Amygdala (tissue), 56 donors: ENCODE measurements at places on chromosomes 2 and 18.

- DNase-seq = no peak
Observed at GRCh38 chr2:187364696-187365095, 83.4 kb downstream of the CALCRL start.

DNA sequence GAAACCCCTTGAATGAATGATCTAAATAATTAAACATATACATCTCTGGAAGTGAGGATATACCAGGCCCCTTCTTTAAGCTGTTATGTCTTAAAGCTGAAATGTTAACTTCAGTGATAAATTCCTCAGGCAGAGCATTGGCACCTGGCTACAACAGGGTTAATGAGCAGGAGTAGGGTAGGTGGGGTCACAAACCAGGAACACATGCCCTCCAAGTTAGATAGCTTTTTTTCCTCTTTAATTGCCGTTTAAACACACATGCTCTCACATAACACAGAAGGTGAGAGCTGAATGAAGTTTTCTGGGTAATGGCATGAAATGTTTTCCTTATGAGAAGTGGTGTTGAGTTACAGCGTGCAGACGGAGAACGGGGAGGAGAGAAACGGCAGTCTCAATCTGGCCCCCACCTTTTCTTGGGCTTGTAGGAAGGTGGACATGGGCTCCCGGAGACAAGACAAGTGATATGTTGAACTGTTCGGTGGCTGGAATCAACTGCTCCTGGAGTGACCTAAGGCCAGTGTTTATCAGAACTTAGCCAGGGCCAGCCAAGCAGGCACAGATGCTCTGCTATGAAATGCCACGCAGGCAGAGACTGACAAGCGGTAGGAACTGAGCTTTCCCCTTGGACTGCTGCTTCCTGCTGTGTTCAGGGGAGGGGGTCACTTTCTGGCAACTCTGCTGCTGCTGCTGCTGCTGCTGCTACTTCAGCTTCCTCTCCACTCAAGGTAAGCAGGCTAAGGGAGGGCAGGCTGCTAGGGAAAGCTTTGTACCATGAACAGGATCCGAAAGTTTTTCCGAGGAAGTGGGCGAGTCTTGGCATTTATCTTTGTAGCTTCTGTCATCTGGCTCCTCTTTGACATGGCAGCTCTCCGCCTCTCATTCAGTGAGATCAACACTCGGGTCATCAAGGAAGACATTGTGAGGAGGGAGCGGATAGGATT lies at the start of gene GALNT5:
TSS of gene GALNT5 (plus strand) at position 394 of the 941 bp plus-strand sequence. CDS start at position 772, 378 bp downstream.
- no peak for DNase-seq

GRCh38 chr2:153391131-153391530 lies 87.4 kb downstream of the RPRM start:
- DNase-seq = no peak

GRCh38 chr2:209334188-209335017 lies 89.4 kb upstream of the MAP2 start:
- no peak for DNase-seq

- DNase-seq = no peak
Observed at GRCh38 chr2:204923957-204924356, 378.7 kb downstream of the PARD3B start.

DNA sequence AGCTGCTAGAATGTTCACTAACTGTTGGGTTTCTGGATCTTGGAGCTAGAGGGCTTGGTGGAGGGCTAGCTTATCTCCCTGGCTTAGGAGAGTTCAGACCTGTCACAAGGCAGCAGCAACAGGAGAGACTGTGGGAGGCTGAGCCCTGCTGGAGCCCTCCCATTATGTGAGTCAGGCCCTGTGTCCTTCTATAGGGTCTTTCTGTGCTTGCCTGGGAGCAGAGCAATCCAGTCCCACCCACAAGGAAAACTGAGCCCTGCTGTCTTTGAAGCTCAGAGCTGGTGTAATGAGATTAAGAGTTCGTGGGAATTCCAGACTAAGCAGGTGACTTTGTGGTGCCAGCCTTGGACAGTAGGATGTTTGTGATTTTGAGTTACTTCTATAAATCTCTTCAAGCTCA lies 249.0 kb downstream of the TTC32 start:
- DNase-seq = no peak

DNA sequence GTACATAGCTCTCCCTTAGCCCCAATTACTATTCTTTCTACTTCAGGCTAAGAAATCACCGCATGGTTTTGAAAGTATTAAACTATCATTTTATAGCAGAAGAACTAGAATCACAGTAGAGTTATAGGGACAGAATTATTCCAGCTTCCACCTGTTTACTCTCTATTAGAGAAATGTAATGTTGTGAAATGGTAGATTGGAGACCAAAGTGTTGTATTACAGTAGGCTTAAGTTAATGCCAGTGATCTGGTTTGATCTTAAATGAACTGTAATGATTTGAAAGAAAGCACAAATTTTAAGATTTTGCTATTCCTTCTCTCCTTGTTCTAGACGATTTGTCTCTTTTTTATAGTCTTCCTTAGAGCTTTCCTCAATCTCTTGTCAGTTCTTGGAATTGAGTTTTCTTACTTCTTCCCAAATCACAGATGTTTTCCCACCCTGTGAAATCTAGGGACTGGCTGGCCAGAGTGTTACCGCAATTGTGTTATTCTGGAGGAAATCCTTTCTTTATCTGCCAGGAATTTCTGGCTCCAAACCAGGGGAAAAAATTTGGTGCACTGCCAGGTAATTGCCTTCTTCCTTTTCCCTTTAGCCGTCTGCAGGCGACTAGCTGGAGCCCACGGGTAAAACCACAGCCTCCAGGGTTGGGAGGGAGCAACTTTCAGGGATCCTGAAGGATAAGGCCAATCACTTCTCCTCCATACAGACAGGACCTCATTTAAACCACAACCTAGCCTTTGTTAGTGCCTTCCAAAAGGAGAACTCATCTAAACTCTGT lies 51.7 kb downstream of the NOP58 start:
- no peak for DNase-seq

DNA sequence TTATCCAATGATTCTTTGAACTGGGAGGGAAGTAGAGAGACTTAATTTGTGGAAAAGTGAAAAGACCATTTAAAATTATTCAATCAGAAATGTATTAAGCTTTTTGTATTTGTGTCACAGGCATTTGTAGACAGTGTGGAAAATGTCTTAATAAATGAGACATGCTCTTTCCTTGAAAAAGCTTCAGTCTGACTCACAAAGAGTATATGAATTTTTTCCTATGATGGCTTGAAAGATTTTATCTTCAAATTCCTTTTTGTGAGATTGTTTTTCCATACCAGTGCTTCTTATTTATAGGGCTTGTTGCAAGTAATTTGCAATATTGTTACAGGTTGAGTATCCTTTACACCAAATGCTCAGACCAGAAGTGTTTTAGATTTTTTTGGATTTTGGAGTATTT lies 39.5 kb downstream of the STON1 start:
- DNase-seq = no peak

- no peak for DNase-seq
Observed at GRCh38 chr2:143698352-143698751, 569.1 kb downstream of the ARHGAP15 start.

DNA sequence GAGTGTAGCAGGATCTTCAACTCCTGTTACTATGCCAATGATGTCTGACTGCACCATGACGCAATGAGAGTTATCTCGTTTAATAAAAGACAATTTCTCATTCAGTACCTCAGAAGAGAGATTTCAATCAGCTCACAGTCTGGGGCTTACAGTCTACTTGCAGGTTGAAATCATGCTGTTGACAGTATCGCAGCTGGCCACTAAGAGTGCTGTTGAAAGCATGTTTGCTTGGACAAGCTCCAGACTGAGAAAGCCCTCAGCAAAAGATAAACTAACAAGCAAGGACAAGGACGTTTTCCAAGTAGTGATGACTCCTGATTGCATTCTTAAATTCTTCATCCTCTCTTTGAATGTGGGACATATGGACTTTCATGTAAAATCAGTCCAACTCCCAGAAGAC lies 145.2 kb upstream of the SYT4 start:
- DNase-seq = no peak

- DNase-seq = no peak
Observed at GRCh38 chr2:232342635-232343565, 35.7 kb upstream of the ALPP start.
